ENCODE measurements at places on chromosomes 6 and 20. TPM values are rescaled to one million over a fixed set of nuclear protein-coding genes. Genes with fewer than 3 reads are reported as not detected.
A peak's percentile ranks its signal among the peaks of the same experiment; 100 is the strongest.

Gene ISM1
- 3.7 TPM for total RNA-seq

Gene IP6K3
- total RNA-seq = not detected

Gene IDH3B
- total RNA-seq = 96.5 TPM

Gene RXRB
- total RNA-seq = 94.3 TPM

Gene PRSS16
- total RNA-seq = 1.9 TPM

Gene ENPP5
- total RNA-seq = 1.2 TPM

- DNase-seq = peak; percentile 51
- H3K36me3 ChIP-seq = no peaks in the 10 kb centered on the region
- H3K27ac ChIP-seq = no peak overlapping the region
- H3K4me1 ChIP-seq = peaks cover 18% of the 10 kb centered on the region
- no peaks in the 10 kb centered on the region for H3K27me3 ChIP-seq
- H3K4me3 ChIP-seq = no peak overlapping the region
These were observed 201.6 kb upstream of the SGK1 start for GRCh38 chr6:134519465-134519864.

- no peaks in the 10 kb centered on the region for H3K36me3 ChIP-seq
- H3K27me3 ChIP-seq = no peaks in the 10 kb centered on the region
- no peak for DNase-seq
- no peak overlapping the region for H3K27ac ChIP-seq
These were observed 22.0 kb downstream of the ARFGEF3 start for GRCh38 chr6:138183790-138184134.

- H3K36me3 ChIP-seq = no peaks in the 10 kb centered on the region
- no peak for DNase-seq
- H3K27ac ChIP-seq = no peak overlapping the region
- no peaks in the 10 kb centered on the region for H3K4me1 ChIP-seq
- H3K27me3 ChIP-seq = no peaks in the 10 kb centered on the region
These were observed 441.1 kb upstream of the JARID2 start for GRCh38 chr6:14804785-14805210.

DNA sequence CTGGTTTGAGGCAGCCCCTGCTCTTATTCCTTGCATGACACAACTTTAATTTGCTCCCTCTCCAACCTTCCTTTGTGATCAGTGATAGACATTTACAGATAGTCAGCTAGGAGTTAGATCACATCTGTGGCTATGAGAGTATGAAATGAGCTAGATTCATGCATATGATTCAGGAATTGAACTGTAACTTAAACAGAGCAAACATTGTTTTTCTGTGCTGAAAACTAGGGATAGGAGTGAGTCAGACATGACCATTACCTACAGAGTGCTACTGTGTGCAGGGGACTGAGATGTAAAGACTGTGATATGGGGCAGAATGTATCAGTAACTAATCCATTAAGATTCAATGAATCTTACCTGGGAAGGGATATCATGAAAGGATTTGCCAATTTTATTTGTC is 279.4 kb upstream of the SPTLC3 start:
- DNase-seq = no peak
- H3K27me3 ChIP-seq = no peaks in the 10 kb centered on the region
- no peaks in the 10 kb centered on the region for H3K36me3 ChIP-seq

DNA sequence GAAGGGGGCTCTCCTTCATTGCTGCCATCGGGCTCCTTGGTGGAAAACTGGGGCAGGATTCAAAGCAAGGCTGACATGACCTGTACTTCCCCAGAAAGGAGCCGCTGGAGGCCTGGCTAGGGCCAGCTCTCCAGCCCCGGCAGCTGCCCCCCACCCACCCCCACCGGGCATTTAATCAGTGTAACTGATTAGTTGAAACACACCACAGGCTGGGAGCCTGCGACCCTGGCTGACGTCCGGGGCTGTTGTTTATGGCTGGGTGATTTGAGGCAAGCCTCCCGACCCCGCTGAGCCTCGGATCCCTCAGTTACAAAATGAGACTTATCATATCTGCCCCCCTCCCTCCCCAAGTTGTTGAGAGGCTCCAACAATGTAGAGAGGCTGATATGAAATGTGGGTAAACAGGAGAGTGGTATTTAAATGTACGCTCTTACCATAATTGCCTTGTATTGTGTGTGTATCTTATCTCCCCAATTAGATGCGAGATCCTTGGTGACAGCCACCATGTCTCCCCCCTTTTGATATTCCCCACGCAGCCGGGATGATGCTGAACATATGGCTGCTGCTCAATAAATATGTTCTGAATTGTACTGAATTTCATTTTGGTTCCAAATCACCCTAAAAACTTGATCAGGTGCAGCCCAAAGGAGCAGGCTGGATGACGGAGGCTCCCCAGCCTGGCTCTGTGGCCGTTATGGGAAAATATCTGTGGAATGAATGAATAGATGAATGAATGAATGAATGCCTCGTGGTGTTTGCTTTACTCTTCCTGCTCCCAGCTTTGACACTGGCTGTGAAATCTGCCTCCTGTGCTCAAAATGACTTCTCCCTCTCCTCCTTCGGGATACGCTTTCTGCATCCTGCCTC is 31.8 kb upstream of the APCDD1L start:
- H3K36me3 ChIP-seq = no peaks in the 10 kb centered on the region
- no peak overlapping the region for H3K4me3 ChIP-seq
- peaks cover 5% of the 10 kb centered on the region for H3K27me3 ChIP-seq
- H3K4me1 ChIP-seq = no peaks in the 10 kb centered on the region
- DNase-seq = no peak

DNA sequence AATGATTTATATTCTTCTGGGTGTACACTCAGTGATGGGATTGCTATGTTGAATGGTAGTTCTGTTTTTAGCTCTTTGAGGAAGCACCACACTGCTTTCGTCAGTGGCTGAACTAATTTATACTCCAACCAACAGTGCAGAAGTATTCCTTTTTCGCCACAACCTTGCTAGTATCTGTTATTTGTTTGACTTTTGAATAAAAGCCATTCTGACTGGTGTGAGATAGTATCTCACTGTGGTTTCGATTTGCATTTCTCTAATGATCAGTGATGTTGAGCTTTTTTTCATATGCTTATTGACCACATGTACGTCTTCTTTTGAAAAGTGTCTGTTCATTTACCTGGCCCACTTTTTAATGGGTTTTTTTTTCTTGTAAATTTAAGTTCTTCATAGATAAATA is 583.8 kb upstream of the ARID1B start:
- H3K4me1 ChIP-seq = peaks cover 13% of the 10 kb centered on the region

DNA sequence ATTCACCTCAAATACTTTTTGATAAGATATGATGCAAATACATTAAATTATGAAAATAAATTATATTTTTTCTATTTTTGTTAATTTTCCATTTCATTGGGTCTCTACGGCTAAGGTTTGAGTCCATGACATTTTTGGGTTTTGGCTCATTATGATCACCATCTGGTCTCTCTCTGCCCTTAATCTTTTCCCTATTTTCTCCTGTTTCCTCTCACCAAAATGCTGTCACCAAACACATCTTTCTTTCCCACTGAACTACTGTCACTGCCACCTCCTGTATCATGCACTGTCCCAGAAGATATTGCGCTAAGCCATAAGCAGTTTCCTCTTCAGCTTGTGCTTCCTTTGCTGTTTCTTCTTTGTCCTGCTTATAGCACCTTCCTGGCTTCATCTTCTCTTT is 42.0 kb upstream of the OGFRL1 start:
- DNase-seq = no peak
- no peaks in the 10 kb centered on the region for H3K27me3 ChIP-seq
- H3K4me1 ChIP-seq = no peaks in the 10 kb centered on the region
- no peak overlapping the region for H3K4me3 ChIP-seq
- no peak overlapping the region for H3K27ac ChIP-seq
- no peaks in the 10 kb centered on the region for H3K36me3 ChIP-seq

DNA sequence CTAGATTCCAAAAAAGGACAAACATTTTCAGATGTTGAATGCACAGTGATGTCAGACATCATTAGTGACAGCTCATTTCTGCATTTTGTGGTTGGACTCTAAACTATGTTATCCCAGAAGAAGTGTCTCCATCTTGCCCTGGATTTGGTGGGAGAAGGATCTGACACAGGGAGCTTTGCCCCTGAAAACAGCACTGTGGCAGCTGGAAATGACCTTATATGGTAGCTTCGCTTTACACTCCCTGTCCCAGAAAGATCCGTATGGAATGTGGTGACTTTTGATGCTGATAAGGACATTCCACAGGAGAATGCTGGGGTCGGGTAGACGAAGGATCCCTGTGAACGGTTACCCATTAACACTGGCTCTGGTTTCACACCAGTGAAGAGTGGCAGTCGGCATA is 87.2 kb upstream of the EDN1 start:
- no peaks in the 10 kb centered on the region for H3K4me1 ChIP-seq
- H3K27ac ChIP-seq = no peak overlapping the region
- no peaks in the 10 kb centered on the region for H3K27me3 ChIP-seq
- no peak overlapping the region for H3K4me3 ChIP-seq
- H3K36me3 ChIP-seq = no peaks in the 10 kb centered on the region

- H3K27me3 ChIP-seq = no peaks in the 10 kb centered on the region
- no peak overlapping the region for H3K27ac ChIP-seq
- no peaks in the 10 kb centered on the region for H3K36me3 ChIP-seq
- DNase-seq = no peak
- no peak overlapping the region for H3K4me3 ChIP-seq
These were observed 382.7 kb downstream of the C6orf118 start for GRCh38 chr6:164926686-164927085.

DNA sequence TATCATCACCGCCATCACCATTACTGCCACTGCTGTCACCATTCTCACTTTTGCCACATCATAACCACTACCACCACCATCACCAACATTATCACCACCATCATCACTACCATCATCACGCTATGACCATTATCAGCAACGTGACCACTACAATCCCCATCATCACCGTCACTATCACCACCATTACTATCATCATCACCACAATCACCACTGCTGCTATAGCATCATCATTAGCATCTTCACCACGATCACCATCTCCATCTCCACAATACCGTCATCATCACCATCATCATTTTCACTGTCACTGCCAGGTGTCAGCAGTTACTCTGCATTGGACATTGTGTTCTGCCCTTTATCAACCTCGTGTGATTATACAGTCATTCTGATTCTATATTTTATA is 19.0 kb downstream of the CST4 start:
- no peaks in the 10 kb centered on the region for H3K27me3 ChIP-seq
- no peak overlapping the region for H3K4me3 ChIP-seq
- DNase-seq = no peak

DNA sequence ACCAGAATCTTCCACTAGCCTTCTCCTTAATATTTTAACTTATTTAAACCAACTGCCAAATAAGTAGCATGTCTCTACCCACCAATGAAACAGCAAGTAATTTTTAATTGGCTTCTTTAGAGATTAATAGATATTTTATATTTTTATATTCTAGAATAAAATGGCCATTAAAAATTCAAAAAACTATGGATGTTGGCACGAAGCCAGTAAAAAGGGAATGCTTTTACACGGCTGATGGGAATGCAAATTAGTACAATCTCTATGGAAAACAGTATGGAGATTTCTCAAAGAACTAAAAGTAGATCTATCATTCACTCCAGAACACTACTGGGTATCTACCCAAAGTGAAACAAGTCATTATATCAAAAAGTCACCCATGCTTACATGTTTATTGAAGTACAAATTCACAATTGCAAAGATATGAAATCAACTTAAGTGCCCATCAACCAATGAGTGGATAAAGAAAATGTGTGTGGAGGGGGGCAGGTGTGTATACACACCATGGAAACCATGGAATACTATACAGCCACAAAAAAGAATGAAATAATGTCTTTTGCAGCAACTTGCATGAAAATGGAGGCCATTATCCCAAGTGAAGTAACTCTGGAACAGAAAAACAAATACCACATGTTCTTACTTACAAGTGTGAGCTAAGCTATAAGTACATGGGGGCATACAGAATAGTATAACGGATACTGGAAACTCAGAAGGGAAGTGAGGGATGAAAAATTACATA is 15.1 kb downstream of the SHPRH start:
- H3K4me1 ChIP-seq = no peaks in the 10 kb centered on the region
- no peaks in the 10 kb centered on the region for H3K27me3 ChIP-seq
- no peak for DNase-seq
- H3K36me3 ChIP-seq = peaks cover 54% of the 10 kb centered on the region
- H3K27ac ChIP-seq = no peak overlapping the region

DNA sequence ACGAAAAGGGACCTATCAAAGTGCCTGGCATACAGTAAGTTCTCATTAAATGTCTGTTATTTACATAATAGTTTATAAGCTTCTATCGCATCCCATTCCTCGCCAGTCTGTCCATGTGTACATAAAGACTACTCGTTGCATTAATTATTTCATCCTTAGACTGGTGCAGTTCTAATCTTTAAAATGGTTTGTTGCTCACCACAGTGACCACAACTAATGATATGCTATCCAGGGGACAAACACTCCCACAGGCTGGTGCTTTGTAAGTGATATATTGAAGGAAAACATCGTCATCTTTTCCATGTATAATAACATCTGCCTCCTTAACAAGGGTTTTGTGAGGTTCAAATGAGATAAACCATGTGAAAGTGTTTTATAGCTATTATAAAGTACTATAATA is 39.0 kb upstream of the HBS1L start:
- H3K4me1 ChIP-seq = peaks cover 43% of the 10 kb centered on the region
- no peak overlapping the region for H3K27ac ChIP-seq

- no peak overlapping the region for H3K4me3 ChIP-seq
- H3K36me3 ChIP-seq = peaks cover 65% of the 10 kb centered on the region
- no peak for DNase-seq
- H3K4me1 ChIP-seq = peaks cover 11% of the 10 kb centered on the region
These were observed 25.9 kb downstream of the RNASET2 start for GRCh38 chr6:166930354-166930891.

- H3K4me3 ChIP-seq = no peak overlapping the region
- no peaks in the 10 kb centered on the region for H3K4me1 ChIP-seq
- DNase-seq = no peak
- no peak overlapping the region for H3K27ac ChIP-seq
- no peaks in the 10 kb centered on the region for H3K27me3 ChIP-seq
- H3K36me3 ChIP-seq = no peaks in the 10 kb centered on the region
These were observed 82.9 kb upstream of the SCAF8 start for GRCh38 chr6:154650351-154650750.

GRCh38 chr6:1636971-1637871 is 27.5 kb downstream of the FOXC1 start:
- H3K27me3 ChIP-seq = no peaks in the 10 kb centered on the region
- H3K4me3 ChIP-seq = no peak overlapping the region
- H3K4me1 ChIP-seq = no peaks in the 10 kb centered on the region
- H3K27ac ChIP-seq = no peak overlapping the region

GRCh38 chr6:26660000-26660361 is 435 bp upstream of the ZNF322 start:
- peaks cover 22% of the 10 kb centered on the region for H3K4me1 ChIP-seq
- H3K36me3 ChIP-seq = no peaks in the 10 kb centered on the region
- DNase-seq = peak; percentile 37
- peaks cover 7% of the 10 kb centered on the region for H3K27me3 ChIP-seq
- H3K4me3 ChIP-seq = peak overlapping the region; percentile 57

- no peaks in the 10 kb centered on the region for H3K36me3 ChIP-seq
These were observed 151.5 kb upstream of the MLIP start for GRCh38 chr6:53959717-53960116.

- H3K36me3 ChIP-seq = no peaks in the 10 kb centered on the region
- H3K4me3 ChIP-seq = no peak overlapping the region
- H3K27me3 ChIP-seq = no peaks in the 10 kb centered on the region
- H3K27ac ChIP-seq = no peak overlapping the region
- no peak for DNase-seq
These were observed 233.4 kb upstream of the FLRT3 start for GRCh38 chr20:14570811-14571210.

GRCh38 chr6:158076548-158076947 is 91.5 kb downstream of the SERAC1 start:
- peaks cover 3% of the 10 kb centered on the region for H3K4me1 ChIP-seq
- peaks cover 19% of the 10 kb centered on the region for H3K36me3 ChIP-seq
- H3K27ac ChIP-seq = no peak overlapping the region
- H3K27me3 ChIP-seq = no peaks in the 10 kb centered on the region
- no peak overlapping the region for H3K4me3 ChIP-seq

Measured in CD4-positive, alpha-beta memory T cell (primary cell).